Smooth muscle cell of the pulmonary artery (primary cell): ENCODE measurements at places on chromosomes 7 and 10. TPM values are rescaled to one million over a fixed set of nuclear protein-coding genes. Genes with fewer than 3 reads are reported as not detected.

STRIP2 gene
- 2.2 and 20.9 TPM in 2 replicates for total RNA-seq

ZNF365 gene
- 6.0 and 11.0 TPM in 2 replicates for total RNA-seq

WDFY4 gene
- not detected in 2 replicates for total RNA-seq

GFRA1 gene
- 0.39 and 0.43 TPM in 2 replicates for total RNA-seq

FGFR2 gene
- 0.03 and 0.07 TPM in 2 replicates for total RNA-seq

OR6V1 gene
- total RNA-seq, result not detected in 2 replicates

CHAT gene
- total RNA-seq, result not detected in 2 replicates

NEBL gene
- 0.65 TPM in 1 of 2 replicates, not detected in the other for total RNA-seq
